ENCODE measurements at places on chromosomes 5 and 9.

- peak; percentile 33 for DNase-seq
These were observed 1.2 kb upstream of the SQSTM1 start for GRCh38 chr5:179819296-179820126.

DNA sequence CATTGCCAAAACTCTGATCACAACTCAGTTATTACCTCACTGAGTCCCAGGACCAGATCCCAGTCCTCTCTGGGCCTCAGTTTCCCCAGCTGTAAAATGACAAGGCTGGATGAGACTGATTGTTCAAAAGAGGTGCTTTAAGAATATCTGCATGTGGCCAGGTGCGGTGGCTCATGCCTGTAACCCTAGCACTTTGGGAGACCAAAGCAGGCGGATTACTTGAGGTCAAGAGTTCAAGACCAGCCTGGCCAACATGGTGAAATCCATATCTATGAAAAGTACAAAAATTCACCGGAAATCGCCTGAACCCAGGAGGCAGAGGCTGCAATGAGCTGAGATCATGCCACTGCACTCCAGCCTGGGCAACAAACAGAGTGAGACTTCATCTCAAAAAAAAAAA is 8.3 kb downstream of the ATOX1 start:
- DNase-seq = no peak

- no peak for DNase-seq
These were observed 94.7 kb downstream of the RXRA start for GRCh38 chr9:134420974-134421432.

DNA sequence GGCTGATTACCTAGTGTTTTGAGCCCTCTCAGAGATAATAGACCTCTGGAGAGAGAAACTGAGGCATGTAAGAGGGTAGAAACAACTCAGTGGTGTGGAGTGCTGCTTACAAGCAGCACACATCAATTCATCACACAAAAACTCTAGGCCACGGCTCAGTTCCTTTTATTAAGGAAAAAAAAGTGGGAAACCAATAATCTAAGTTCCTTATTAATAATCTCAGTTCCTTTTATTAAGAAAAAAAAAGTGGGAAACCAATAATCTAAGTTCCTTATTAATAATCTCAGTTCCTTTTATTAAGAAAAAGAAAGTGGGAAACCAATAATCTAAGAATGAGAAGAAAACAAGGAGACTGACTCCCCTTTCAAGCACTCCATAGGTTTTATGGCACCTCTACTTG is 28.0 kb downstream of the TXNDC8 start:
- no peak for DNase-seq

DNA sequence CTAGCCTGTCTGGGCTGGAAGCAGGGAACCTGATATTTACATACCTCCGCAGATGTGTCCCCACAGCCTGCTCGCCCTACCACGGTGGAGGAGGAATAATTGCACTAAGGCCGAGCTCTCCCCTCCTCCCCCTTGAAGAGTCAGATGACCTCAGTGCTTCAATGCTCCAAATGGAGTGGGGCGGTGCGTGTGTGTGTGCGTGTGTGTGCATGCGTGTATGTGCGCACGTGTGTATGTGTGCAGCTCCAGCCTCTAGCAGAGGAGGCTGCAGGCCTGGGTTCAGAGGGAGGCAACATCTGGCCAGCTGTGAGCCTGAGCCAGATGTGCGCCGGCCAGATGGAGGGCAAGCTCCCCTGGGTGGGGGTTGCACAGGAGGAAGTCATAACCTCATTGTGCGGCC is 90.5 kb downstream of the NRG2 start:
- no peak for DNase-seq

GRCh38 chr5:56717253-56717987 is 97.9 kb upstream of the MAP3K1 start:
- no peak for DNase-seq

DNA sequence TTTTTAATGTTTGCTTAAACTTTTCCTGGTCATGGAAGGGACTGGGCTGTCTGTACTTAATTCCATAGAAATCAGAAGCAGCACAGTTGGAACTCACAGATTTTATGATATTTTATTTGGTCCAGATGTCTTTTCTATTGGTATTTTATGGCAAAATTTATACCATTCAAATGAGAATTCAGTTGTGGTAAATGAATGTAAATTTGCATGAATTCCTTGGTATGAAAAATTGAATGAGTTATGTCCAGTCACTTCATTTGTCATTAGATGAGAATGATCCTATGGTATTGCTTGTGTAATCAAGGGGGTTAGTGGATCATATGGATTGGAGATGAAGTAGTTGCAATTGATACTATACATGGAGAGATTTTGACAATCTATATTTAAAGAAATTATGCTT is 188.0 kb downstream of the KDM4C start:
- DNase-seq = no peak

DNA sequence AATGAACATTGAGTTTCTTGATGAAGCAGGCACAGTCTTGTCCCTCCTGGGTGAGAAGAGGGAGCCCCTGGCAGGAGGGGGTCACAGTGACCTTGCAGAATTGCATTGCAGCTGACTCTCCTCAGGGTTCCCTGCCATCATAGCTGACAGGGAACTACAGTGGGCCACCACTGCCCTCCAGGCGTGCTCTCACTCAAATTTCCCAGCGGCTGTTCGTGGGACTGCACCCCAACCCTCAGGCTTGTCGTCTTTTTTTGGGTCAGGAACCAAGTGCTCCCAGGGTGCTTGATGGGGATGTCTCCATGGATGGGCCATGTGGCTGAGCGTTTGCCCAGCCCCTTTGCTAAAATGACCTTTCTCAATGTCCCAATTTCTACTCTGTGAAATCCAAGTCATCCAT is 215.8 kb downstream of the MELK start:
- peak; percentile 38 for DNase-seq

DNA sequence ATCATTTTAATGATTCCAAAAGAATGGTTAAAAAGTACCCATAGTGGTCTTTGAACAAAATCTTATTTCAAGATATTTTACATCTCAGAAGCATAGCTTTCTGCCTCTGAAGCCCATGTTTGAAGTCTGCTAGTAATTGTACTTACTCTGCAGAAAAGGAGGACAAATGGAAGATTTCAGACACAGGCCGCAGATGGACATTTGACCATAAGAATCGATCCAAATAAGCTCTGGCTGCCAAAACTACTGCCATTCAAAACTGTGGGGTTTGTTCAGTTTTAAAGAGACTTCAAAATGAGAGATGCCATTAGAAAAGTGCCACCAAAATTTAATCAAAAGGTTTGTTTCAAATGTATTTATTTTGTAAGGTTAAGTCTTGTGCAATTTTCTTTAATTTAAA is 306.7 kb downstream of the DTWD2 start:
- no peak for DNase-seq

GRCh38 chr5:172533058-172533398 is 78.7 kb upstream of the SH3PXD2B start:
- no peak for DNase-seq

DNA sequence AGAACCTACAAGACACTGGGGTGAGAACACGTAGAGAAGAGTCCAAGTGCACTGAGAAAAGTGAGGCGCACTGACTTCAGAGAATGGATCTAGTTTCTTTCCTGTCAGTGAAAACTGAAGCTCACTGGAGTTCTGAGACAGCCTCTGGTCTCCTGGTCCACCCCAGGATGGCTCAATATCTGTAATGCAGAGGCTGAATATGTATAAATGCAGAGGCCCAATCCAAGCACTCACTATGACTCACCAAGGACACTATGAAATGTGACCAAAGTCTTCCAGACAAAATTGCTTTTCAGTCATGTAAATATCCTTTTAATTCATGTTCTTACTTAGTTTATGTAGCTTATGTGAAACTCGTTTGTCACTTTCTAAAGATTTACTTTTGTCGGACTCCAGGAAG is 53.8 kb downstream of the NFIB start:
- DNase-seq = no peak

- DNase-seq = no peak
These were observed 29.9 kb downstream of the JADE2 start for GRCh38 chr5:134555223-134555889.

GRCh38 chr5:134787692-134788091 is 29.1 kb downstream of the DDX46 start:
- DNase-seq = no peak

DNA sequence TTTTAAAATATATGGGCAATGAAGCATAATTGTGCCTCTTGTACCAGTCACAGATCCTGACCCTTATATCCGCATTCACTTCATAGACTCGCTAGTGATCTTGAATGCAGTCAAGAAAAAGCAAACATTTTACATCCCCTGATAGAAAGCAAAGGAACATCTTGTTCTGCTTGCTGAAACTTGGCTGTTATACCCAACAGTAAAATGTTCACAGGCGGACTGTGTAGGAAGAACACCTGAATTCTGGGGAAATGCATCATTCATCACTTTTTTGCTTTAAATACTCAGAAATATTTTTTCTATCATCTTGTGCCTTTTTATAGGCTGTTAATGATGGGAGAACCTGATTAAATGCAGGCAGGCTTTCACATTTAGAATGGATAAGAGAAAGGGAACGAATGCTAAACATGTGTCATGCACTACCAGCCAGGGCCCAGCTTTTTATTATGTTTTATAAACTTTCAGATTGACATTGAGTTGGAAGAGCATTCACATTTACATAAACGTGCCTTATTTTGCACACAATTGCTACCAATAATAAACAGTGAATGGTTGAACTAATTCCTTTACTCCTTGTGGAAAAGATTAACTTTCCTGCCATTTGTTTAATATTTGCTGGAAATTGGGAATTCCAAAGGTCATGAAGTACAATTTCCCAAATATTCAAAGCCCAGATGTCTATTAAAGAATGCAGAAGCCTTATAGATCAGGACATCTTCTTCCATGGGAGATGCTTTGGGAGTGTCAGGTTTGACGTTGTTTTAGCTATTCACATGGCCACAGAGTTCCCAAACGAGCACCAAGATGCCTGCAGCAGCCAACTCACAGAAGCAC is 756.2 kb downstream of the TLE1 start:
- DNase-seq = no peak

DNA sequence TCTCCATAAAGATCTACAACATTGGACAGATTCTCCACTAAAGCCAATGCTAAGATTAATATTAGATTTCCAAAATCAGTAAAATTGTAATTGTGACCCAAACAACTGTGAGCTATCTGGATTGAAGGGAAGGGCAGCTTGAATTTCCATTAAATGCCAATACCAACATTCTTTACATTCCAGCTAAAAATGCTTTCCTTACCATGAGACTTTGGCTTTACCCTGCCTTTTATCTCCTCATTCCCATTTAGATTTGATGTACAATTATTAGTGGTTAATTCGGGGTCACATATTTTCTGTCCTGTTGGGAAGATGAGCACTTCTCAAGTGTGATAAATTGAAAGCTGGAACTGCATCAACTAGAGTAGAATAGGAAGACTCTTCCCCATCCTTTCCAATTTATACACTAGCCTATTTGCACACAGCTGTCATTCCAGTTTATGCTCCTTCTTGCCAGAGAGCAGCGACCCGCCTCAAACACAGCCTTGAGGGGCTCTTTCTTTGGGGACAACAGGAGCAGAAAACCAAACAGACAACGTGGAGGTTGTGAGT is 33.1 kb upstream of the MYOT start:
- no peak for DNase-seq

DNA sequence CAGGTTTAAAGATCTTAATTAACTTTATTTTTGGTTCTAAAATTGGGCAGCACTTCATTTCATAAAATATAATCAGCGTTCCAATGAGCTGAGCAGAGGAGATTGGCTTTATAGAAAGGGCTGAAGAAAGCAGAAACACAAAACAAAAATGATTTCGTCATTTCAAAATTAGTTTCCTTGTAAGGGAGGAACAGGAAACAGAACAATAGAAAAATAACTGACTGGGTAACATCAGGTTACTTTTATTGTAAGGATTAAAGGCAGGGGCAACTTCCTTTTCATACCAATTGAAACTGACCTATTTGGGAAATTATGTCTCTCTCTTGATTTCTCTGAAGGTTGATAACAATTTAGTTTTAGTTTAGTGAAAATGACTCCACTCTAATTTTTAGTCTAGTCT is 157.1 kb downstream of the ATP10B start:
- no peak for DNase-seq

DNA sequence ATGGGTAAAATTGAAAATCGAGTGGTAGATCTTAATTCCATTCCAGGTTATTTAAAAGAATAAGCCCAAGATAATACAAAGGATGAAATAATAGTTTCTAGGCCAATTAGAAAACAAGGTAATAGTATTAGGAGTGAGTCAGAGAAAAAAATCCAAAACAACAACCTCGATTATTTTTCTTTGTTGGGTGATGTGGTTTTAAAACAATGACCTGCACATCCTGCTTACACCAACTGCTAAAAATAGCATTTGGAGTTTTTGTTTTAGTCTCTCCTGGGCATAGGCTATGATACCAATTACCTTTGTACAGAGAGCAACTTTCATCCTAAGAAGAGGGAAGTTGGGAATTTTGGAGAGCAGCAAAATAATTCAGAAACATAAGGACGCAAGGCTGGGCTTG is 101.7 kb upstream of the MYO10 start:
- DNase-seq = no peak

GRCh38 chr5:79687889-79688288 is 1.7 kb upstream of the CMYA5 start:
- no peak for DNase-seq

DNA sequence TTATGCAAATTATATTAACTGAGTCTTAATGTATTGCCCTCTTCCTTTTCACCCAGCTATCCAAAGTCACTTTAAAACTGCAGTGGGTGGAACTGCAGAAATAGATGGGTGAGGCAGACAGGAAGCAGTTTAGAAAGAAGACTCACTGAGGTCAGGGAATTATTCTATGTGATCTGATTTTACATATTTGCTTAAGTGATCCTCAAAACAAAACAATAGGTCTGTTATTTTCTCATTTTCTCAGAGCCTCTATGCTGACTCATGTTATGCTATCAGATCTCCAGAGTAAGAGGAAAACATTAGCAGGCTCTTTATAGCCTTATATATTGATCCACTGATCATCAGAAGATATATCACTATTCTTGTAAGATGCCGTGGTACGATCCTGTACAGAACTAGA is 63.5 kb downstream of the MRPS27 start:
- DNase-seq = no peak

DNA sequence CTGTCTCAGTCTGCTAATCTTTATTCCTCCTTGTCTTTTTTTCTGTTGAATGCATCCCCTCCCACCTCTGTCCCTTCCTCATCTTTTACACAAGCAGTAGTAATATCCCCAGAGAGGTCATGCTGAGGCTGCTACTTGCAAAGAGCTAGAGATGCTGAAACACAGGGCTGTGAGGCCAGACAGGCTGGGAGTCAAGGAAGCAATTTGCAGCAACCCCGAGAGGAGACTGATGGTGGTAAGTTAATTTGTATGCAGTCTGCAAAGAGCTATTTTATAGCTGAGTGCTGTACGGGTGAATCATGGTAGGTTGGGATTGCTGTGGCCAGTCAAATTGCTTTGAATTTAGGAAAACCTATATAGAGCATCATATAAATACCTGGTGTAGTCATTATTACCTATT is 90.2 kb upstream of the SLC24A2 start:
- no peak for DNase-seq

DNA sequence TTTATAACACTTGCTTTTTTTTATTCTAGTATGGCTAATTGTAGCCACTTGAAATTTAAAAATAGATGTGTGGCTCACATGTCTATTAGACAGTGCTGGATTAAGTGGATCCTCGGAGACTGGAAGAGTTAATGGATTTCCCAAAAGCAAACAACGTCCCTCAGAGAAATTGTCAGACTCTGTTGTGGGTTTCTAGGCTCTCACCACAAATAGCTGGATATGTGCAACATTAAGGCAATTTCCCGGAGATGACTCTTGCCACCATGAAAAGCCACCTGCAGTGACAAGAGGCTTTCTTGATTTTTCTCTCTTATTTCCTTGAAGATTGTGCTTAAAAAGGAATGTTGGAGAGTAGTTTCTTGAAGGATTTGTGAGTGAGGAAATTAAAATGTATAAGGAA is 43.2 kb downstream of the TMEM167A start:
- DNase-seq = no peak
